AG09319 (cell line): ENCODE measurements at places on chromosomes 7 and 10.

DNA sequence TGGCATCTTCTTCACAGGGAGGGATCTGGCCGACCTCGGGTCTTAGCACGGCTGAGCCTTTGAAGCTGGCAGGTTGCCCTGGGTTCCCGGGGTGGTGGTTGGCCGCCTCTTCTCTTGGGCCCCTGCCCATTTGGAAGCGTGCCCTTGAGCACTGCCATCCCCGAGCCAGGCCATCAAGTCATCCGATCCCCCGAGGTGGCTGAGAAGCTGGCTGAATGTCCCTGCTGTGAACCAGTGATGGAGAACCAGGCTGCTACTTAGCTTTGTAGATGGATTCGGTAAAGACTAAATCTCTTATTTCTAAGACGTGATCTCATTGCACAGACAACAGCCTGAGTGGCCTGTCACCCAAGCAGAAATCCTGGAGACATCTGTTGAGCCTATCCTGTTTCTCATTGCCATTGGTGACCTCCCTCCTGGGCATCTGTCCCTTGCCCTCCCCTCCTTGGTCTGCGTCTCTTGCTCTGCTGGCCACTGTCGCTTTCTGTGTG, 74.3 kb downstream of the GRK5 start:
- no peak for DNase-seq

DNA sequence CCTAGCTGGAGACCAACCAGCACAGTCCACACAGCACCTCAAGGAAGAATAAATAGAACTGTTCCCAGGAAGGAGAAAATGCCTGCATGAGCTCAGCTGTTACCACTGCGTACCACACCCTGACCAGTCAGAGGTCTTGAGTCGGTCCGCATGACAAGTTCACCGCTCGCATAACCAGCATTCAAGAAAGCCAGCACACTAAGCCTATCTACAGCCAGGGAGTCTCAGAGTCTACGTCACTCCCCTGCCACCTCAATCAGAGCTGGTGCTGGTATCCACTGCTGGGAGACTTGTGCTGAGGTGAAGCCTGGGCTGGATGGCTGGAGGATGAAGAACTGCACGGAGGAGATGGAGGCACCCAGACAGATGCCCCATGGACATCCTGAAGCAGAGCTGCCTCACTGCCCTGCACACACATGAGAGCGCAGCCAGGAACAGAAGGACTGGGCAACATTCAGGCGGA, 19.6 kb downstream of the AKR1C1 start:
- DNase-seq, result no peak

DNA sequence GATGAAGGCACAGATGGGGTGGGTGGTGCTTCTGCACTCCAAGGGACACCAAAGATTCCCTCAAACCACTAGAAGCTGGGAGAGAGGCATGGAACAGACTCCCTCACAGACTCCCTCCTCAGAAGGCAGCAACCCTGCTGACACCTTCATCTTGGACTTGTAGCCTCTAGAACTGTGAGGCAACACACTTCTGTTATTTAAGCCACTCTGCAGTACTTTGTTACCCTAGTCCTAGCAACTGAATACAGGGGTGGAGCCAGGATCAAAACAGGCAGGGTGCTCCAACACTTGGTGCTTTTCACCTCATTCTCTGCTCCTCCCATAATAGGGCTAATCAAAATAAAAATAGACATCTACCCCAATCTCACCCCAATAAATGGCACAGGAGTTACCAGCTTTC, 2.3 kb upstream of the GSTO1 start:
- DNase-seq, result no peak

DNA sequence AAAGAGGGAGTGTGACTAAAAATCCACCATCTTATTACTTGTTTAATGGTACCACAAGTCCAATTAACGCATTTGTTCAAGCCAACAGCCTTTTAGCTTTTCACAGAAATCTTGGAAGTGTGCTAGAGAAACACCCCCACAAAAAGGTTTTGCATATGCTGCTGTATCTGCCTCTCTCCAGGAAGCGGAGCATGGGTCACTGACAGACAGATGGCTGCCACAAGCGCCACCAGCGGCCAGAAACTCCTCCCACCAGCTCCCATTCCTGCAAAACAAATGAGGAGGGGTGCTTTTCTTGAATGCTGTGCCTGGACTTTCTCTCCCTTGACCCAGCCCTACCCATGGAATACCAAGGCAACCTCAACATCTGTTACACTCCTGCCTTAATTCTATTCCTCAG, 176.3 kb upstream of the LRGUK start:
- DNase-seq, result no peak

DNA sequence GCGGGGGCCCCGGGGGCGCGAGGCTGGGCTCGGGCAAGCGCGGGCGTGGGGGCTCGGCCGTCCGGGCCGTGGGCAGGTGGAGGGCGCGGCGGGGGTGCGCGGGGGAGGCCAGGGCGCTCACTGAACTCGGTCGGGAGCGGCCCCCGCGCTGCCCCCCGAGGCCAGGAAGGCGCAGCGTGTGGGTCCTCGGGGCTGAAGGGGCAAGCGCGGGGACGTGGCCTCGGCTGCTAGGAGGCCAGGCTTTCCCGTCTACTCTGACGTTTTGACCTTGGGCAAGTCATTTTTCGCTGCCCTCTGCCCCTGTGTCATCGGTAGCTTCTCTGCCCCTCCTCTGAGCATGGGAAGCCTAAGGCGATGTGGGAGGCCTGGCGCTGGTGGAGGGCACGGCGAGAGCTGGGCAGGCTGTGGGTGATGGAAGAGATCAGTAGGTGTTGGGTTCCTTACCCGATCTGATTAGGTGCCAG, 441 bp downstream of the FBH1 start:
- no peak for DNase-seq
